ENCODE measurements at places on chromosomes 6 and 20.

DNA sequence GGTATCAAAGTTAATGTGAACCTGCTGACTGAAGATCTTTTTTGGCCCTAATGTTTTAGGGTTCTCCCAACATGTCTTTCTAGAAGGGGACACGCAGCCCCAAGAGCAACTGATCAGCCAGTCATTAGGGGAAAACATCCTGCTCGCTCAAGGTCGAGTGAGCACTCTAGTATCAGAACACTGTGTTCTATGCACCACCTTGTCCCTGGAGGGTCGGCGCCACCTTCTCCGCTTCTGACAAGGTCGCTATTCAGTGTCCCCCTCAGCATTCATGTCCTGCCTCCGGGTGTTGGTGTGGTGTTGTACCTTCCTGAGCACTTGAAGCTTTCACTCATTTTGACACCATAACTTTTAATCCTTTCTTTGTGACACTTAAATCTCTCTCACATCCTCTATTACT lies 331.2 kb upstream of the KCNQ5 start:
- DNase-seq = no peak

GRCh38 chr20:3679749-3680700 lies 1.8 kb downstream of the ADAM33 start:
- DNase-seq = no peak

GRCh38 chr20:4159765-4160490 lies 144.6 kb upstream of the RNF24 start:
- DNase-seq = no peak

- no peak for DNase-seq
These were observed 38.9 kb upstream of the CD2AP start for GRCh38 chr6:47438481-47439347.

GRCh38 chr20:52083627-52084232 lies 107.8 kb downstream of the ZFP64 start:
- no peak for DNase-seq

DNA sequence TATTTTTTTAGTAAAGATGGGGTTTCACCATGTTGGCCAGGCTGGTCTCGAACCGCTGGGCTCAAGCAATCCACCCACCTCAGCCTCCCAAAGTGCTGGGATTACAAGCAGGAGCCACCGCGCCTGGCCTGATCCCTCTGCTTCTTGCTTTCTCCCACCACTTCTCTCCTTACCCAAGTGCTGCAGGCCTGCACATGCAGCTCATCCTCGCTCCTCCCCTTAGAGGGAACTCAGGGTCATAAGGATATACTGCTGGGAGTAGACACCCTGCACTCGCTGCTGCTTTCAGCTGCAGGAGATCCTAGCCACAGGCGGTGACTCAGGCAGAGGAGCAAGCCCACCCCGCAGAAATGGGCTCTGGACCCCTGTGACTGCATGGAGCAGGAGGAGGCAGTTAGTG lies 40.0 kb upstream of the FANCE start:
- DNase-seq = no peak

DNA sequence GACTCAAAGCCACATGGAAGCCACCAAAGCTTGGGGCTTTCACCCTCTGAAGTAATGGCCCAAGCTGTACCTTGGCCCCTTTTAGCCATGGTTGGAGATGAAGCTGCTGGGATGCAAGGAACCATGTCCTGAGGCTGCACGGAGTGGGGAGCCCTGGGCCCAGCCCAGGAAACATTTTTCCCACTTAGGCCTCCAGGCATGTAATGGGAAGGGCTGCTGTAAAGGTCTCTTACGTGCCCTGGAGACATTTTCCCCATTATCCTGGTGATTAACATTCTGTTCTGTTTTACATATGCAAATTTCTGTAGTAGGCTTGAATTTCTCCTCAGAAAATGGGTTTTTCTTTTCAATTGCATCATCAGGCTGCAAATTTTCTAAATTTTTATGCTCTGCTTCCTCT lies 558.2 kb downstream of the EYS start:
- no peak for DNase-seq

GRCh38 chr6:100446115-100447080 lies 18.3 kb downstream of the SIM1 start:
- DNase-seq = no peak

- no peak for DNase-seq
These were observed 1.6 kb downstream of the RAET1G start for GRCh38 chr6:149921361-149921760.

GRCh38 chr6:6639572-6639971 lies 51.1 kb downstream of the LY86 start:
- no peak for DNase-seq

GRCh38 chr6:166569206-166569605 lies 17.3 kb downstream of the RAMACL start:
- DNase-seq = no peak

DNA sequence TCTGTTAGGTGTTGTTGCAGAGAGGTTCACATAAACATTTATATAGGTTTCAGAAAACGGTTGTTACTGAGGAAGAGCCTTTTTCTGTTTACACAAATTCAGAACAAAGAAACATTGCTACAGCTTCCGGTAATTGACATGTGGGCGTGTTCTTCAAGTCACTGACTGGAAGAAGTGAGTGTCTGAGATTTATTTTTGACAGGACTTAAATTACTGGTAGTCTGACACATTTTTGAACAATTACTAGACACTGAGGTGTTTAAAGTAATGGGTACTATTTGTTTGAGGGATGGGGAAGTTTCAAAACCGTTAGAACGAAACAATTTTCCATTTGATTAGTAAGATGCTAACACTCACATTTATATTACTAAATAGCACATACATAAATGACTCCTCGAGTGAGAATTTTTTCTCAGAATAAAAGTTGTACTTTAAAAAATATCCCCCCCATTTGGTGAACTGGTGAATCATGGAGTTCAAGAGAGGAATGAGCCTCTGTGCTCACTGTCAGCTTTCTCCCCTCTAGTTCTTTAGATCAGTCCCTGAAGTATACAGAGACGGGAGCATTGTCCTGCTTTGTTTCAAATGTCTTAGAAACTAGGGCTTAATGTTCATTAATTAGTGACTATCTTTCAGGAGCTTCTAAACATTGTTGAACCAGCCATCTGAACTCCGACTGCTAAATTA lies 98.7 kb downstream of the TSHZ2 start:
- DNase-seq = no peak

GRCh38 chr6:27977387-27977786 lies 20.3 kb downstream of the OR2B6 start:
- no peak for DNase-seq

- DNase-seq = no peak
These were observed 4.5 kb upstream of the TNXB start for GRCh38 chr6:32113386-32114352.

- no peak for DNase-seq
These were observed 504 bp downstream of the VPS16 start for GRCh38 chr20:2840967-2841531.

GRCh38 chr6:112019589-112019988 lies 34.3 kb upstream of the CCN6 start:
- DNase-seq = no peak

DNA sequence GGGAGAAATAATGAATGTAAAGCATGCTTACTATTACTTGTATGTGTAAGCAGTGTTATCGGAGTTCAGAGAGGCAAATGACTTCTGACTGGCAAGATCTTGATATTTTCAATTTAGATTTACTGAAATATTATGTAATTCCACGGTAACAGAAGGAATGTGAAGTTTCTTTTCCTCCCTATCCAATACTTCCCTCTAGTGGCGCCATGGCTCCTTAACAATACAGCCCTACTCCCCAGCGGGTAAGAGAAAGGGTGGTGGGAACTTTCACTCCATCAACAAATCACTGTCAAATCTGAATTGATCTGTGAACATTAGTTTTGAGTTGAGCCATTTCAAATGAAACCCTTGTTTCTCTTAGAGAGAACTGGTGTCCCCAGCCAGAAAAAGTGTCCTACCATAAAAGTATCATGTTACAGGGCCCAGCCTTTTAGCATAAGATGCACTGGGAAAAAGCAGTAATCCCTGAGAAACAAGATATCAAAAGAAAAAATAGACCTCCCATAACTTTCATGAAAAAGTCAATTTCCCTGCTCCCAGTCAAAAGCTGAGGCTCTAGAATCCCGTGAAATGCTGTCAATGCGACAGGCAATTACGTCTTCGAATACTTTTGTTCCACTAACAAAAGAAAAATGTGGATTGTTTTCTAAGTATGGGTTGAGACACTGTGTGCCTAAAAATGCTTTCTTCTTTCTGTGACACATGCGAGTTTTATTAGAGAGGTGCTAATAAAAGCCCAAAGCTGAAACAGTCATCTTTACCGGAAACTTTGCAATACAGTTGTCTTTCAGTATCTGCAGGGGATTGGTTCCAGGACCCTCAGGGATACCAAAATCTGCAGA lies 12.9 kb downstream of the COX7A2 start:
- DNase-seq = no peak

Measured in NCI-H1436 treated with DMSO at 0.1 percent for 48 hours (cell line).